DMS79 treated with DMSO at 0.1 percent for 48 hours (cell line): ENCODE measurements at places on chromosomes 1 and 21.

DNA sequence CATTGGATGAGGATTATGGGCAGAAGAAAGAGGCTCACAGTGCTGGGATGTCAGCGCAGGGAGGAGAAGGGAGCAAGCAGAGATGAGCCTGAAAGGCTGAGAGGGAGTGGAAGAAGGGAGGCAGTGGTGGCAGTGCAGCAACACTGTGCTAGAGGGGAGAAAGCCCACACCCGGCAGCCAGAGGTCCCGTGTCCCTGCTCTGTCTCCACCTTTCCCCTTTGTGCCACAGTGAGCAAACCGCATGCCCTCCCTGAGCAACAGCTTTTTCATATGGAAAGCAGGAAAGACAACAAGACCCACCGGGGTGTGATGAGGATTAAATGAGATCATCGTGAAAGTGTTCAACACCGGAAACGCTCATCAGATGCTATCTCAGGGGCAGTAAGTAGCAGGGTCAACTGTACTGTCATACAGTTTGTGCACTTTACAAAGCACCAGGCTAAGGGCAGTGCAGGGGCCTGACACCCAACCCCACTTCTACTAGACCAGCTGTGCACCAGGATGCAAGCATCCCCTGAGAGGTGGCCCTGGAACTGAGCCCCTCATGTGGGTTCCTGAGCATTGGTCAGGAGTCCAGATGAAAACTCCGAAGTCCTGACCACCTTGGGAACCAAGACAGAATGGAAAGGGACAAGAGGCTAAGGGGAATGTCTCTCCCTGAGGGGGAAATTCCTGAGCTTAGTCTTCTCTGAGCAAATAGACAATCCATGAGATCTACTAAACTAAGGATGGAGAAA lies 9.1 kb downstream of the NHLH1 start:
- no peak for DNase-seq

- DNase-seq = no peak
Measured at GRCh38 chr1:51236531-51237350, 668 bp downstream of the RNF11 start.

DNA sequence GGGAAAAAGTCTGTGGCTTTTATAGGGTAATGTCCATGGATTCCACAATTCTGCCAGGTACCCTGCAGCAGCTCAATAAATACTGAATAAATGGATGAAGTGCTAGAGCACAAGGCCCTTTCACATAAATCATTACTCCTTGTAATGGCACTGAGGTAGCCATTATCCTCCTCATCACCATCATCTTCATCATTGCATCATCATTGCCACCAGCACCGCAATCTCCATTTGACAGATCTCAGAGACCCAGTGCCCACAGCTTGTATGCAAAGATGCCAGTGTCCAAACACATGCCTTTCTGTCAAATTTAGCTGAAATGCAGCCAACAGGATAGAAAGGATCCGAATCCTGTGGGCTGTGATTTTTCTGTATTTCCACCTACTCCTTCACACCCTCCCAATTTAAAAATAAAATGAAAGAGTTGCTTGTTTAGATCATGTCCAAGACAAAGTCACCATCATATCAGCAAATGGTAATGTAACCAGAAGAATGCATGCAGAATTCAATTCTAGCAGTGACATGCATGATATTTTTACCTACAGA lies 17.4 kb downstream of the DAB1 start:
- no peak for DNase-seq

DNA sequence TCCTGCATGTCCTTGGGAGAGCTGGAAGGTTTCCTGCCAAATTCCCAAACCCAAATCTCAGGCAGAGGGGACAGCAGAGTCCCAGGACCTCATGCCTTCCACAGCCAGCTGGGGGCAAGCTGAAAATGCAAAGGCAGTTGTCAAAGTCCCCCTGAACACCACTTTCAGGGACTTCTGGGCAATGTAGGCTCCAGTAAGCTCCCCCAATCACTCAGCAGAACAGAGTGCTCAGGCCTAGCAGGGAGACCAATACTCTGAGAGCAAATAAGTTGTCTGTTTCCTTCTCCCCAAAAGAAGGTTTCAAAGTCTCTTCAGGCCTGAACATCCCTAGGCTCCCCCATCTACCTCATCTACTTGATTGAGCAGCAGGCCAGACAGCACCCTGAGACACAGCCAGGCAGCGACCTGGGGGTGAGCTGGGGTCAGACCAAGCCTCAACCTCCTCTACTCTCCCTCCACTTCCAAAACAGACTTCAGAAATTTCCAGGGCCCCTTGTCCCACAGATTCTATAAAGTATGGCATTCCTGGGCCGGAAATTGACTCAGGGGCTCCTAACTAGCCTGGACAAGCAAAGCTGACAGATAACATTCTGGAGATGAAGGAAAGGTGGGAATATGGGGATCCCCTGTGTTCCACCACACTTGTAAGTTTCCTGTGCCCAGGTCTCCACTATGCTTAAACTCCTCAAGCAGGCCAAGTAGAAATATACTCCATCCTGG lies 1.9 kb downstream of the SLC9A1 start:
- DNase-seq = no peak

- peak; percentile 97 for DNase-seq
Measured at GRCh38 chr1:229058111-229058561, 212.8 kb upstream of the RAB4A start.
